ENCODE measurements at places on chromosomes 6 and 20.
A peak's percentile ranks its signal among the peaks of the same experiment; 100 is the strongest.

- no peak for DNase-seq
Measured at GRCh38 chr20:49230021-49230420, 10.8 kb downstream of the DDX27 start.

GRCh38 chr20:32648761-32649650 is 24.7 kb downstream of the C20orf203 start:
- no peak for DNase-seq

- DNase-seq: no peak
Measured at GRCh38 chr6:137297887-137298286, 78.7 kb upstream of the IFNGR1 start.

DNA sequence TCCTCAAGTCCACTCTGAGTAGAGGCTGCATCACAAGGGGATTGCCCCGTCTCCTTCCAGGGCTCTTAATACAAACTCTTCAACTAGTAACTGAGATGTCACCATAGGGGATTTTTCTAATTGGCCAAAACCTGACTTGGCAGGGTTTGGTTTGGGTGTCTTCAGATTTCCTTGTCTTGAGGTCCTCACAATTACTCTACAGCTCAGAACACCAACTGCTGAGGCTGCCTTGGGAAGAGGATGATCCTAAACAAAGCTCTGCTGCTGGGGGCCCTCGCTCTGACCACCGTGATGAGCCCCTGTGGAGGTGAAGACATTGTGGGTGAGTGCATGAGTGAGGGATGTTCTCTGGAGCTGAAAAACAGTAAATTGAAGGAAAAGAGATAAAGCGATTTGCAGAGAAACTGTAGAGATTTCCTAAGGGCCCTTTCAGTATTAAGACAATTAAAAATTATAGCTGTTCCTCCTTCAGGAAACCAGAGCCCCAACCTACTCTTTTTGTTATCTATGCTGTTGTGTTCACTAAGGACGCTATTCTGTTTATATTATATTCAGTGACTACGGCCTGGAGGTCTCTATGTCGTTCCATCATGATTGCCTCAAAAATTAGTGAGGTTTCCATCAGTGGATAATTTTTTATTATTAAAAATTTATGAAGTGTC is at the start of gene HLA-DQA1:
TSS of gene HLA-DQA1 (plus strand) at position 188 of the 662 bp plus-strand sequence. CDS start at position 241, 53 bp downstream.
- DNase-seq: no peak

- DNase-seq: peak; percentile 30
Measured at GRCh38 chr20:48354903-48355302, 472.9 kb downstream of the PREX1 start.

GRCh38 chr6:43499028-43499815 is 10.9 kb downstream of the LRRC73 start:
- DNase-seq: no peak

- DNase-seq: no peak
Measured at GRCh38 chr20:59439243-59439642, 138.8 kb downstream of the EDN3 start.

- DNase-seq: no peak
Measured at GRCh38 chr20:59866338-59866737, 67.1 kb downstream of the SYCP2 start.

GRCh38 chr20:10795286-10796026 is 121.7 kb upstream of the JAG1 start:
- no peak for DNase-seq

- DNase-seq: no peak
Measured at GRCh38 chr20:4150070-4150441, 134.7 kb upstream of the RNF24 start.

GRCh38 chr6:137043710-137044365 is 927 bp downstream of the IL20RA start:
- DNase-seq: no peak

DNA sequence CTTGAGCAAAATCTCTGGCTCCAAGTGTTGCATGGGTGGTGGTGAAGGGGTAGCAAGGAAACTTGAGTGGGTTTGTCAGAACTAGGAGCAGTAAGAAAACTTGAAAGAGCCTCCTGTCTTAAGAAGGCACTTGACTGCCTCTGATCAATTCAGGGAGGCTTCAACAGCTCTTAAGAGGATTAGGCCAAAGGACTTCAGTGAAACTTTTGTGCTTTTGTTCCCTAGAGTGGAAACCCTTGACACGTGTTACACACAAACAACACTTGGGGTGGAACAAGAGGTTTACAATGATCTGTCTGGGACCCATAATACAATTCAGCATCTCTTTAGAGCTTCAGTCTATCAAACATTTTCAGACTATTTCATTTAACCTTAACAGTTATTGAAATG is 80.1 kb upstream of the ARMC2 start:
- no peak for DNase-seq

- DNase-seq: no peak
Measured at GRCh38 chr6:29617782-29618554, 15.0 kb downstream of the GABBR1 start.

DNA sequence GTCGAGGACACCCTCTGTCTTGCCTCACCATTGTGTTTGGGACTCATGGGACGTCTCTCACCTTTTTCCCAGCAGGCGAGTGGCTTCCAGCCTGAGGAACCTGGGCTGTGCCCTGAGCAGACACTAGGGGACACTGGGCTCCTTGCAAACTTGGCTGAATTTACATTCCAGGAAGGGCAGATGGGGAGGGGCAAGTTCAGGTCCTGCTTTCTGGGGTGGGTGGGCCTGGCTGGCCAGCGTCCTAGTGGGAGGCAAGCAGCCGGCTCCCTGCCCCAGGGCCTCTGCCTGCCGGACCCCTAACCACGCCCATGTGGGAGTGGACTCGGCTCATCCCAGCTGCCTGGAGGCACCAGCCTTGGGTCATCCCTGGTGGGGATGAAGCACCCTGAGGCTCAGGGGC is 48.2 kb upstream of the MLN start:
- no peak for DNase-seq

DNA sequence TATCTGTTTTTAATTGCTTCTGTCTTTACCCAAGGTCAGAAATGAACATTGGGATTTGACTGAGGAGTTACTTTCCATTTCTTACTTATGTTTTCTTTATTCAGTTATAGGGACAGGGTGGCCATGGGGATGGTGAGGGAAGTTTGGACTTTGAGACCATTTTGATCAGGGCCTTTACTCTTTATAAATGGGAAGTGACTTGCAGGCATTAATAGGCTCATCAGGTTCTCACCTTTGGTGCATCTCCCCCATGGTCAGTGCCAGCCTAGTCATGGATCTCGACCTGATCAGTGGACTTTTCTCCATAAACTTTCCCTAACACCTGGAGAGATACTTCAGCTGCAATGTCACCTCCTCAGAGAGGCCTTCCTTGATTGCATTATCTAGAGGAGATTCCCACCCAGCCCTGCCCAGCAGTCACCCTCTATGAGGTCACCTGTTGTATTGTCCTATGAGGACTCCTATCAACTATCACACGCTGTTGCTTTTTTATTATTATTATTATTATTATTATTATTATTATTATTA is 16.8 kb upstream of the ZMYND8 start:
- no peak for DNase-seq

GRCh38 chr6:165679326-165679725 is 16.3 kb upstream of the PDE10A start:
- DNase-seq: no peak

DNA sequence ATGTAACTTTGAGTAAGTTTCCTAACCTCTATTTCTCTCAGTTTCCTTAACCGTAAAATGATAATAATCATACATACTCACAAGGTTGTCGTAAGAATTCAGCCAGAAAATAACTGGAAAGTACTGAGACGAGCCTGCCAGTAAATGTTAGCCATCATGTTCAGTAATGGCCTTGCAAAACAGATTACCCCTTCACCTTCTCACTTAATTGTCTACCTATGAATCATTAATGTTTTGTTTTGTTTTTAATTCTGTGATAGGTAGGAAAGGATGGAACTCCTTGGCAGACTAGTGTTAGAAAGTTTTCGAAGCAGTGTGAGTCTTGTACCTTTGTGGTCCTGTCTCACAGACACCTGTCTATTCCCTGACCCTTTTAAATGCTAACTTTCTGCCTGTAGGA is 50.6 kb downstream of the MAPK14 start:
- no peak for DNase-seq

- no peak for DNase-seq
Measured at GRCh38 chr20:46775806-46776205, 66.4 kb downstream of the SLC2A10 start.

DNA sequence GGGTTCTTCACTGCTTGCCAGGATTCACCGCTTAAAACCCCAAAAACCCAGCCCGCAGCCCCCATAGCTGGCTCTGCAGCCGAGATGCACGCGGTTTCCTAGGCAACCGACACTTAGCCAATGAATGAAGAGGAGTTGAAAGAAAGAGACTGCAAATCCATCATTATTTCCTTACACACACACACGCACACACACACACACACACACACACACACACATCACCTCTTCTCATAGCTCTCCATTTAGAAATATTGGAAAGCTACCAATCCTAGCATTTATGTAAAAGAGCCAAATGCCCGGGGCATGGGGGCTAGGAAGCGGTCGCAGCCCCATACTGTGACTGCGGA is 3.4 kb upstream of the TUBB2B start:
- DNase-seq: peak; percentile 69

DNA sequence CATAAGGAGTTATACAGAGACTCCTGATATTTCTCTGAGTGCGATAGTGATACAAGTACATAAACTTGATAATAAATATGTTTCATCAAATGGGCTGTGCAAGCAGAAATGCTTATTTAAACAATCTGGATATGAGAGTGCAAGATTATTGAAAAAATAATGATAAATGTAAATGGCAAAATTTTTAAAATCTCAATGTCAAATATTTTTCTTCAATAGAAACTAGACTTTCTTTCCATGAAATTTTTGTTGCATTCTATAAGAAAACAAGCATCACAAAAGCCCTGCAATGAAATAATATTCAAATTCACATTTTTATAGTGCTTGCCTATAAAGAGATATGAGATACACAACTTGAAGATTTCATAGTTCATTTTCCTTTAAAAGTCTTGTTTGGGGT is 2.7 kb downstream of the PACRG start:
- DNase-seq: no peak

DNA sequence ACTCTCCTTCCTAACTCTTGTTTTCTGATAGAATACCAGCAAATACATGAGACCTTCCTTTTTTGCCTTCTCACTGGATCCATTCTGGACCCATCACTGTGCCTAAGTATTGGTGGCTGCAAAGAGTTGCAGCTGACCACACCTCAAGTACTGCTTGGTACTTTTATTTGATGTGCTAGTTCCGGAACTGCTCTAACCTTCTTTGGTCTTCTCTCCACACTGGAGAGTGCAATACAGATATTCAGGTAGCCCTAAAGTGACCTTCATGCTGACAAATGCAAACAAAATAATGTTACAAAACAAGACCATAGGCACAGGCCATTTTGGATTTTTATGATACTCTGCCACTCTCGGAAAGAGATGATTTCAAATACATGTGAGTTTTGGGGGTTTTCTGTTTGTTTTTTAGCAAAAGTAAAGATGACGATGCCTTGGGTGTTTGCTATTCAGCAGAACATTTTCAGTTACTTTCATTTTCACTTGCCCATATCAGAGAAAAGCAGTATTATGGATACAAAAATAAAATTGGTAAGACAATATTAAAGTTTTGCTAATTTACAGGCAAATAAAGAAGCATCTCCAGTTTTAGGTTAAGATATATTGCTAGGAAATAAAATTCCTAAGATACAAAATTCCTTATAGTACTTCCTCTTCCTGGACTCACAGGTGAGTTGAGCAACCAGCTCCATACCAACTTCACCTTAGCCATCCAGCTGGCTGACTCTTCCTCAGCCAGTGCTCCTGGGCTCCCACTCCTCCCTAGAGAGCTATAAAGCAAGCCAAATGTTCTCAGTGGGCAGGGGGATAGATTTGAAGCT is 42.0 kb downstream of the PTPRK start:
- no peak for DNase-seq

DNA sequence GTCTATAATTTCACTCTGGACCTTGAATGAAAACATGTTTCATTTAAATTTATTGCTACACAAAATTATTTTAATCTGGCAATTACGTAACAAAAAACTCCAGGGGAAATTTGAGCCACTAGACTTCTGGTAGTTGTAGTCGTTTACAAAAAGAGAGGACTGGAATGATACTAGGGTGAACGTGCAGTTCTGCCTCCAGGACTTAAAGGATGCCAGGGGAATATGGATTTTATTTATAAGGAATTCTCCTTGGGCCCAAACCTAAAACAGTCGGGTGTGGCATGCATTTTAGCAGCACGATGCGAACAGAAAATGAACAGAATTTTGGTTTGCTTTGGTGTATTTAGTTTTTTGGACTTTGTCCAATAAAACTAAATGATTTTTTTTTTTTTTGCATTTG is 76.9 kb downstream of the PRL start:
- DNase-seq: no peak

DNA sequence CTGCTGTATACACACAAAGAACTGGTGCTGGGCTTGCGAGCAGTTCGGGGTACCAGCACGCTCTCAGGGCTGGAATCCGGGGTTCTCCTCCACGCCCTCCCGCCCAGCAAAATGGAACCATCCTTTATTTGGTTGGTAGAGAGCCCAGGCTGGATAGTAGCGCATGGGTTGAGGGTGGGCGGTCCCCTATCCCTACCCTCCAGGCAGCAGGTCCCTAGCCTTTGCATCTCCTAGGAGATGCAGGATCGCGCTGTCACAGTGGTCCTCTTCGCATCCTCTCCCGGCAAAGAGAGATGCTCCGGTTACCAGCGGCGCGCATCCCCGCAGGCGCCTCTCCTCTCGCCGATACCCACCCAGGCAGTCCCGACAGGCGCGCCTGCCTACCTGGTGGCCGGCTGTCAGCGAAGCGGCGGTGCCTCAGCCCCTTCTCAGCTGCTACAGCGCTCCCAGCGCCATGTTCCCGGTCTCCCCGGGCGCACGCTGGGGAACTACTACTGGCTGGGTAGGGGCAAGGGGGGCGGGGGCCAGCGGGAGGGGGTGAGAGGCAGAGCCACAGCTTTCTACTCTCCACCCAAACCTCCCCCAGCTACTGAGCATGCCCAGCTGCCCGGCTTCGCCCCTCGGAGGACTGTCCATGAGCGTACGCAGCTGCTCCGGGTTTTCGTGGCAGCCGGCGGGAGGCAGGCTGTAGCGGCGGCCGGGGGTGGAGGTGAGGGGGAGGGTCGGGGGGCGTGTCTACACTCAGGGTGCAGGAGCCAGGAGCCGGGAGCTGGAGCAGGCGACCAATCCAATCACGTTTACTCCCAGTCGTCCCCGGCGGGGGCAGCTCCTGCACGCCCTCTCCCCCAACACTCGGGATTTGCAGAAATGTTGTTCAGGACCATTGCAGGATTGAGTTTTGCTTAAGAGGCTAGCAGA is at the start of gene PAK5:
TSS of gene PAK5 (minus strand) at position 699 of the 918 bp plus-strand sequence. CDS start 194,748 bp downstream, outside the sequence.
- DNase-seq: peak; percentile 85

DNA sequence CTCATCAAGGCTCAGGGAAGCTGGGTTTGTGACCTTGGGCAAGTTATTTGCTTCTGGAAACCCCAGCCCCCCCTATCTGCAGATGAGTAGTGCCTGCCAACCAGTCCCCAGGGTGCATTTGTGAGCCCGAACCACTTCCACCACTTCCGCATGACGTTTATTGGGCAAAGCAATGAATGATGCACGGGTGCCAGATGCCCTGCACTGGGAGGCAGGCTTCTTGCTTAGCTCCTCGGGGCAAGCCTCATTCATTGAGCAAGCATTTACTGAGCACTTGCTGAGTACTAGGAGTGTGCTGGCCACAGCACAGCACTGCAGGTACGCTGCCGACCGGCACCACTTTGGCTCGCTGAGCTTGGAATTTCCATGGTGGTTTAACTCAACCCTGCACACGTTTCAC is 60.2 kb downstream of the GNAS-AS1 start:
- DNase-seq: no peak

Data from right forelimb (tissue), 1 donor.